Naive thymus-derived CD8-positive, alpha-beta T cell (primary cell): ENCODE measurements at places on chromosomes 4 and X.

DNA sequence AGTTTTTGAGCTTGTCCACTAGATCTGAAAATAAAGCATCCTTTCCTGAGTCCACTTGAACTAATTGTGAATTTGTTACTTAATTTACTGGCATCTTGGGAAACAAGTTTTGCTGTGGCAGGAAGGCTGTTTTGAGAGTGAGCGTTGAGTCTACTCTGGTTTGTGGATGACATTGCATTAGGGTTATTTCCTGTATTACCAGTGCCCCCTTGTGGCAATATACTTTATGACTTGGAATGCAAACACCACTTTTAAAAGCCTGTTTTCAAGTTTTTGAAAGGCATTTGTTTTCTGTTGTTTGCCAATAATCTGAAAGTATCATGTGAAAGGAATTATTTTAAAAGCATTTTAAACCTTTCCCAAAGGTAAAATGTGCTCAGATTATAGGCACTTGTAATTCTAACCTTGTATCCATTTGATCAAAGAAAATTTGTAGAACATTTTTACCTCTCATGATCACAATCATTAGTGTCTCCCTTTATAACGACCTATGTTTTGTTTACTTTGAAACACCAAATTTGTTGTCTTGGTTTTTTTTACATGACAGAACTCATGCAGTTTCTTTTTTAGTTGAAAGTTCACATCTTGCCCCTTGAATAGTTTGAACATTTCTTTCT lies 18.0 kb upstream of the CYP2U1 start:
- DNase-seq, result peak; percentile 19
- H3K27me3 ChIP-seq, result peaks cover 7% of the 10 kb centered on the region
- H3K36me3 ChIP-seq, result no peaks in the 10 kb centered on the region
- H3K27ac ChIP-seq, result no peak overlapping the region
- H3K4me1 ChIP-seq, result no peaks in the 10 kb centered on the region

GRCh38 chrX:136731798-136732197 lies 48.9 kb downstream of the ARHGEF6 start:
- H3K4me3 ChIP-seq, result no peak overlapping the region
- H3K27ac ChIP-seq, result no peak overlapping the region
- H3K36me3 ChIP-seq, result no peaks in the 10 kb centered on the region

DNA sequence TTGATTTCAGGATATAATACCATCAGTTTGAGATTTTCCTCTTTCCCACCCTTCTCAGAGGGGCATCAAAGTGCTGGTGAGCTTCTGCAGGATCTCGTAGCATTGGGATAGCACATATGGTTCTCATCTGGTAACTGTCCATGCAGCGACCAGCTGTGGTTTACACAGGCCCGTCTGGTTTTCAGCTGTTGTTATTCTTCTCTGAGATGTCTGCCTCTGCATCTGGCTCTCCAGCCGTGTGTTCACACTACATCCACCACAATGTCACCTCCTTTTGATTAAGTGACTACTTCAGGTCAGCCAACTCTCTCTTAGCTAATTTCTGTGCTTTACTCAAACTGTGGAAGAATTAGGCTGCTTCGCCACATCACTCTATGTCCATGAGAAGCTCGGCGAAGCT lies 676.7 kb upstream of the TENM3 start:
- H3K27me3 ChIP-seq, result peaks cover 8% of the 10 kb centered on the region
- H3K36me3 ChIP-seq, result no peaks in the 10 kb centered on the region
- H3K27ac ChIP-seq, result no peak overlapping the region
- H3K4me1 ChIP-seq, result no peaks in the 10 kb centered on the region
- DNase-seq, result no peak
- H3K4me3 ChIP-seq, result no peak overlapping the region

- no peaks in the 10 kb centered on the region for H3K27me3 ChIP-seq
- H3K4me3 ChIP-seq, result no peak overlapping the region
- H3K4me1 ChIP-seq, result no peaks in the 10 kb centered on the region
- H3K27ac ChIP-seq, result no peak overlapping the region
Measured at GRCh38 chr4:85039526-85039925, 73.0 kb upstream of the WDFY3 start.

DNA sequence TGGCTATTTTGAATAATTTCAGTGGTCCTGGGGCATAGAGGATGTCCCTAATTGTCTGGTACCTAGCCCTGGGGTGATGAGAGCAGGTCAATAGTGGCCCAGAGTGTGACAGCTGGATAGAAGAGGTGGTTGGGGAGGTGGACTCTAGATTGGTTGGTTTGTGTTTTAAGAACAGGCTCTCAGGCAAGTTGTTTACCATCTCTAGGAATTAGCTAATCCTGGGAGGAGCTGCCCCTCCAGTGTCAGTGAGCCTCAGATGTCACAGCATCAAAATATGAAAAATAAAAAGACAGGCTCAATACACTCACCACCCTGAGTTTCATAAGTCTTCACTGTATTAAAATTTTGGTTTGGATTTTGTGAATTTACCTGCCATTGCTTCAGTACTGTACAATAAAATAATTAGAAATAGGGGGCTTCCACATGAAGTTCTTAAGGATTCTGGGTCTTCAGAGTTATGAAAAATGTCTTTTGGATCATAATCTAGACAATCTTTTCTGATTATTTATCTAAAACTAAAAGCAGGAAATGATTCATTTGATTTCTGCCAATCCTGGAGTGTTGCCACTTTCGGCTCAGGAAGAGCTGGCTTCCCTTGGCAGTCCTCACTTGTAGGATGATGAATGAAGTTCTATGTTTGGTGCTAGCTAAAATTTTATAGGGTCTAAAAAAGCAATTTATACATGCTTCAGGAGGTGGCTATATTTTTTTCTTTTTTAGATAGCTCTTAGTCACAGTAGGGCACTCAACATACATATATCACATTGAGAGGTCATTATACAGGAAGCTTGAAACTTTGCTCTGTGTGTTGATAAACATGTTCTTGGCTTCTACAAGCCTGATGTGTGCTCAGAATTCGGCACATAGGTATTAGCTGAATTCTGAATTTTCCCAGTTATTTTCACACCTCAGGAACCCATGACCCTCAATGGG lies 395.1 kb downstream of the RAB28 start:
- no peak for DNase-seq
- no peaks in the 10 kb centered on the region for H3K27me3 ChIP-seq
- H3K27ac ChIP-seq, result no peak overlapping the region
- peaks cover 8% of the 10 kb centered on the region for H3K36me3 ChIP-seq
- no peak overlapping the region for H3K4me3 ChIP-seq

GRCh38 chr4:169315530-169316343 lies 45.0 kb upstream of the SH3RF1 start:
- H3K4me3 ChIP-seq, result no peak overlapping the region
- no peaks in the 10 kb centered on the region for H3K36me3 ChIP-seq
- H3K4me1 ChIP-seq, result no peaks in the 10 kb centered on the region
- no peak overlapping the region for H3K27ac ChIP-seq

GRCh38 chrX:129139837-129140598 lies 383.3 kb downstream of the SMARCA1 start:
- H3K4me1 ChIP-seq, result no peaks in the 10 kb centered on the region
- no peak for DNase-seq
- no peaks in the 10 kb centered on the region for H3K27me3 ChIP-seq
- H3K4me3 ChIP-seq, result no peak overlapping the region
- no peak overlapping the region for H3K27ac ChIP-seq
- no peaks in the 10 kb centered on the region for H3K36me3 ChIP-seq

- H3K4me1 ChIP-seq, result peaks cover 11% of the 10 kb centered on the region
- peaks cover 5% of the 10 kb centered on the region for H3K36me3 ChIP-seq
- no peak overlapping the region for H3K4me3 ChIP-seq
- no peak overlapping the region for H3K27ac ChIP-seq
Measured at GRCh38 chr4:37872310-37872988, 18.4 kb upstream of the TBC1D1 start.

GRCh38 chrX:101774340-101774739 lies 114.7 kb upstream of the ARMCX2 start:
- DNase-seq, result no peak
- H3K4me1 ChIP-seq, result no peaks in the 10 kb centered on the region
- no peak overlapping the region for H3K4me3 ChIP-seq
- no peaks in the 10 kb centered on the region for H3K36me3 ChIP-seq
- no peak overlapping the region for H3K27ac ChIP-seq

DNA sequence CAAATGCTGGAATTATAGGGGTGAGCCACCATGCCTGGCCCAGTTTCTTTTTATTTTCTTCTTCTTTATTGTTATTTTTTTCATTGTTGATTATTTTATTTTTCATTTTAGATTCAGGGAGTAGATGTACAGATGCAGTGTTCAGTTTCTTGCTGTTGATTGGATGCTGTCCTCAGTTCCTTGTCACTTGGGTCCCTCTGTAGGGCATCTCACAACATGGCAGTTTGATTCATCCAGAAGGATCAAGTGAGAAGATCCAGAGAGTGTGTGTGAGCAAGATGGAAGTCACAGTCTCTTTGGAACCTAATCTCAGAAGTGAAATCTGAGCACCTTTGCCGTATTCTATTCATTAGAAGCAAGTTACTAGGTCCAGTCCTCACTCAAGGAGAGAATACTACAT lies 20.9 kb downstream of the HMGB3 start:
- H3K27ac ChIP-seq, result no peak overlapping the region
- no peak for DNase-seq
- no peak overlapping the region for H3K4me3 ChIP-seq
- no peaks in the 10 kb centered on the region for H3K36me3 ChIP-seq
- no peaks in the 10 kb centered on the region for H3K27me3 ChIP-seq
- H3K4me1 ChIP-seq, result no peaks in the 10 kb centered on the region
